ENCODE measurements at places on chromosomes 13 and 19.
A peak's percentile ranks its signal among the peaks of the same experiment; 100 is the strongest.

GRCh38 chr13:112170823-112171569 is 104.0 kb downstream of the SOX1 start:
- DNase-seq, result no peak

GRCh38 chr19:47109541-47110375 is 3.8 kb downstream of the ZC3H4 start:
- DNase-seq, result peak; percentile 55

GRCh38 chr19:15631817-15632216 is 8.9 kb upstream of the CYP4F3 start:
- DNase-seq, result peak; percentile 32

- DNase-seq, result no peak
These were observed 17.2 kb downstream of the COLGALT1 start for GRCh38 chr19:17572638-17573037.

DNA sequence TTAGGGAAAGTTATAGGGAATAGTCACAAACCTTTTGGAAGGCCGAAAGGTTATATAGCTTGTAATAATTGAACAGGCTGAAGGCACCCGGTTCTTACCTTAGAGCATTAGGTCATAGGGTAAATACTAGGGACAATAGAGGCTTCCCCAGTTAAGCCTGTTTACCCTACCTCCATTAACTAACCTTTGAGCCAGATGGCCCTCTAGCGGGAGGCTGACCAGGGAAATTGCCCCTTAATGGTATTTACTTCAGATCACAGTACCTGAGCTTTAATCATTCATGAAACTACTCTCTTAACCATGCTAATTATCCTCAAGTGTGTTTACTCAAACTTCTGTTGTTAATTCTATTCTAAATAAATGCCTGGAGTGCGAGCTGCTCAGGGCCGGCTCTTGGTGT is 20.4 kb upstream of the ZNF83 start:
- no peak for DNase-seq

DNA sequence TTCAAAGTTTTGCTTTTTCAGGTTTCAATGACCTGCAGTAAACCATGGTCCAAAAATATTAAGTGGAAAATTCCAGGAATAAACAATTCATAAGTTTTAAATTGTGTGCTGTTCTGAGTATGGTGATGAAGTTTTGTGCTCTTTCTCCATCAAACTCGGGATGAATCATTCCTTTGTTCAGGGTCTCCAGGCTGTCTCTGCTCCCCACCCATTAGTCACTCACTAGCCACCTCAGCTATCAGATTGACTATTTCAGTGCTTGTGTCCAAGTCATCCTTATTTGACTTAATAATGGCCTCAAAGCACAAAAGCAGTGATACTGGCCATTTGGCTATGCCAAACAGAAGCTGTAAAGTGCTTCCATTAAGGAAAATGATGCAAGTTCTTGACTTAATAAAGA is 1140.4 kb downstream of the EFNB2 start:
- no peak for DNase-seq

GRCh38 chr19:53868091-53868891 is 608 bp downstream of the MYADM start:
- DNase-seq, result peak; percentile 33

GRCh38 chr13:26591672-26592071 is 34.2 kb downstream of the WASF3 start:
- DNase-seq, result no peak

GRCh38 chr13:43006893-43007631 is 15.0 kb upstream of the EPSTI1 start:
- no peak for DNase-seq
